ENCODE measurements at places on chromosomes 11 and 22.
A peak's percentile ranks its signal among the peaks of the same experiment; 100 is the strongest.

DNA sequence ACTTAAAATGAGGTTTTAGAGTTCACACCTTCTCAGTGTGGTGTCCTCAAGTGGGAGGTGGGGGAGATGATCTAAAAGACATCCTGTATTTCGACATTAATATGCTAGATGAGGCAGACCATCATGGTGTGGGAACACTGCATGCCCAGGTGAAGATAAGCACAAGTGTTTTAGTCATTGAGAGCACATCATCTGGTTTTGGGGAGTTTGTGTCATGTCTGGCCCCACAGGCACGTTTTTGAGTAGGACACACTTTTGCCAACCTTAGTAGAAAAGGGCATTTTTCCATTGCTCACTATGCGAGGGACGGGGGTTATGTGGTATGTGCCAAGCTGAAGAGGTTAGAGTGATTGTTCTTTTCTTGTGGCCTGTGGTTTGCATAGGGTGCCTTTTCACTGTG, 189.3 kb downstream of the DBX1 start:
- no peak for DNase-seq

DNA sequence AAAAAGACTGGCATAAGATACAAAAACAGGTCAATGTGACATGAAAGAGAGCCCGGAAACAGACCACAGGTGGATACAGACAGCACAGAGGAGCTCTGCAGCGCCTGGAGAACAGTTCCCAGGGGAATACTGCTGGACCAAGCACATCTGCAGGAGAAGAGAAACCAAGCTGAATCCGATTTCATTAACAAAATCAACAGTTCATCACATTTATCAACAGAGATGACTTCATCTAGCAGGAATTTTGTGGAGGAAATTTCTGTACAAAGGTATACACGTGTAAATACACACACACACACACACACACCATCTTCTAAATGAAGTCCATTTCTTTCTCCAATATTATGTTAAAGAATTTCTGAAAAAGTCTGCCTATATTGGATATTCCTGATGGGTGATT, 17.1 kb downstream of the YPEL1 start:
- DNase-seq: no peak

DNA sequence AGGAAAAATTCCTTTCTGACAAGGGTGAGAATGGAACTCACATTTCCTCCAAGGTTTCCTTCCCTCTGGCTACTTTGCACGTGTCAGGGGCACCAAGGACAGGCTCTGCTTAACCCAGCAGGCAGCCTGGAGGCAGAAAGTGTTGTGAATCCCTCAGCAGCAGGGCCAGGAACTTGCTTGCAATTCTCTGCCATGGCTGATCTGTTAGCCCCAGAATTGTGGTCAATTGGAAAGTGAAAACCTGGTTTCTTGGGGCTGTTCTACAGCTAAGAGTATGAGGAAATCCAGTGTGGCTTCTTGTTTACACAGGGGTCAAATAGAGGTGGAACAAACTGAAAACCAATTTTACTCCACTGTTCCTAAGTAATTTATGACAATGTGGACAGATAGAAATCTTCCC, 38.3 kb upstream of the CEP295 start:
- peak; percentile 56 for DNase-seq

DNA sequence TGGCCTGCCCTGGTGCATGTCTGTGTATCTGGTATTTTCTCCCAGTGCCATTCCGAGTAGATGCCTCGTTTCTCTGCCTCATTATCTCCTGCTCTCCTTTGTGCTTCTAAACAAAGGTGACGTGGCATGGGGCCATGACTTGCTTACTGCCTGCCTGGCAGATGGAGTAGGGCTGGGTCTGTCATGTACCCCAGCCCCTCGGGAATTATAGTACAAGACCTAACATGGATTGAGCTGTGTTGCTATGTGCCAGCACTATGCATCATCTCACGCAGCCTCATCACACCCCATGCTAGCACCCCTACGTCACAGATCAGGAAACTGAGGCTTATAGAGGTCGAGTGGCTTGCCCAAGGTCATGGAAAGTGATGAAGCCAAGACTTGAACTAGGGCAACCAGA, 88.1 kb downstream of the GALNT18 start:
- DNase-seq: no peak

GRCh38 chr22:46362934-46363515, 27.5 kb downstream of the TRMU start:
- no peak for DNase-seq

DNA sequence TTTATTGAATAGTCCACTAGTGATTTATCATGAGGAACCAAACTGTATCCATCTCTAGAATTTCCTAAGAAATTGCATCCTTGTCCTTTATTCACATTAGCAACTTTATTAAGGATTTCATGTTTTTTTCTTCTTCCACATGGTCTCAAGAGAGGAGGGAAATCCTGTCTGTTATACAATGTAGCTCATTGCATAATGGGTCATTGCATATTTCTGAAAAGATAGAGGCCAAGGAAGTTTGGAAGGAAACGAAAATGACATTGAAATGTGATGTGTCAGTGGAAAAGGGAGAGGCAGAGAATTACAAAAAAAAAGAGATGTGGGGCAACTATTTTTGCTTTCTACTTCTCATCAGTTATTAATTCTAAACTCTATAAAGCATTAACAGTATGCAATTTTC, 353.1 kb downstream of the METTL15 start:
- no peak for DNase-seq

DNA sequence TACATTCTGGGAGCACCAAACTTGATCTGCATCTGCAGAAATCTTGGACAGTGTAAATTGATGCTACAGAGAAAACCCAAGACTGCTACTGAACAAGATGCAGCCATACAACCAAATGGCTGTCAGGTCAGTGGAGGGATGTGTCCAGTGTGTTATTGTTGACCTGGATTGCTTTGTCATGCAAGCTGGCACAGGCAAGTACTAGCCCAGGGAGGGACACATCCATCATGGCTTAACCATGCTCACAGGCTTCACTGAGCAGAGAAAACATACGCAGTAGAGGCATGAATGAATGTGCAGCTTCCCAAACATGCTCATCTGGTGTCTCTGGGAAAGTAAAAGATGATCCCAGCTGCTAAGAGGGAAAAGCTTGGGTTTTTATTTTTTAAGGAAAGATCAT, 93.6 kb downstream of the MTNR1B start:
- no peak for DNase-seq

DNA sequence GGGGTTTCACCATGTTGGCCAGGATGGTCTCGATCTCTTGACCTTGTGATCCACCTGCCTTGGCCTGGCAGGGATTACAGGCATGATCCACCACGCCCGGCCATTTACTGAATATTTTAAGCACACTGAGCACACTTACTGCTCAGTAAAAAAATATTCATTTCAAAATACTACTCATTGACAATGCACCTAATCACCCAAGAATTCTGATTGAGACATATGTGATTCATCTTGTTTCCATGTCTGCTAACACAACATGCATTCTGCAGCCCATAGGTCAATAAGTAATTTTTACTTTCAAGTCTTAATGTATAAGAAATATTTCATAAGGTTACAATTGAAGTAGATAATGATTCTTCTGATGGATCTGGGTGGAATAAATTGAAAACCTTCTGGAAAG, 4.2 kb upstream of the OR52J3 start:
- no peak for DNase-seq

DNA sequence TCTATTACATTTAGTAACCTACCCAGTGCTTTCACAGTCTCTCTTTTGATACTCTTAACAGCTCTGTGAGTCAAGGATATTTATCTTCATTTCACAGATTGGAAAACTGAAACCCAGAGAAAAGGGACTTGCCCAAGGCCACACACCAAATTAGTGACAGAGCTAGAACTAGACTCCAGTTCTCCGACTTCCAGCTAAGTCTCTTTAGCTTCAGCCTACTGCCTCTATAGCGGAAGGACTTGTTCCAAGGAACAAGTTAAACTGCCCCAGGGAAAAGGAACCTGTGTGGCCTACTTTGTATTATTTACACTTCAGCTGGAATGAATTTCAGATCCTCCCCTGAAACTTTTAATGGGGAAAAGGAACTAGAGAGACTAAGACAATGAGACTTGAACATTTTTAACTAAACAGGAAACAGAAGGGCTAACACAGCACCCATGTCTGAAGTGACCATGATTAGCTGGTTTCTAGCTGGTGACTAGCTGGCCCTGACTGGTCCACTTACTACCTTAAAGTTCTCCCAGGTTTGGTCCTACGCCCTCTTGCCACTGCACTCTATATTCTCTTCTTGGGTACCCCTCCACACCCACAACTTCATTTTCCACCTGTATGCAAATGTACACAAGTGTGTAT, 1.3 kb downstream of the LRRC51 start:
- DNase-seq: peak; percentile 20

- DNase-seq: no peak
Observed at GRCh38 chr11:14793546-14793945, 98.5 kb downstream of the CYP2R1 start.

DNA sequence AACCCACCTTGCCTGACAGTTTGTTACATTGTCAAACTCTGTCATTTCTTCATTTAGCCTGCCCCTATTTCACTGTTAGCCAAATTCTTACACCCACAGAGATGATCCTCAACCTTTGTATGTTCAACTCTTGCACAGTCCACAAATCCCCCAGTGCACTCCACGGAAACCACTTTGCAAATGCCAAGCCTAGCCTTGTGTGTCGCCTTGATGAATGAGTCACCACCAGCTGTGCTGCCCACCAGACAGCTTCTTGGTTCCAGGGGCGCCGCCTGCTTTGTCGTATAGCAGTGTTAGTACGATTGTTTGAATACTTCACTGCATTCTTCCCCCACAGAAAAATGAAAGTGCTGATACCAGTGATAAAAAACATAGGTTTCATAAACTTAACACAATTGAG, 686.3 kb downstream of the NTM start:
- no peak for DNase-seq

DNA sequence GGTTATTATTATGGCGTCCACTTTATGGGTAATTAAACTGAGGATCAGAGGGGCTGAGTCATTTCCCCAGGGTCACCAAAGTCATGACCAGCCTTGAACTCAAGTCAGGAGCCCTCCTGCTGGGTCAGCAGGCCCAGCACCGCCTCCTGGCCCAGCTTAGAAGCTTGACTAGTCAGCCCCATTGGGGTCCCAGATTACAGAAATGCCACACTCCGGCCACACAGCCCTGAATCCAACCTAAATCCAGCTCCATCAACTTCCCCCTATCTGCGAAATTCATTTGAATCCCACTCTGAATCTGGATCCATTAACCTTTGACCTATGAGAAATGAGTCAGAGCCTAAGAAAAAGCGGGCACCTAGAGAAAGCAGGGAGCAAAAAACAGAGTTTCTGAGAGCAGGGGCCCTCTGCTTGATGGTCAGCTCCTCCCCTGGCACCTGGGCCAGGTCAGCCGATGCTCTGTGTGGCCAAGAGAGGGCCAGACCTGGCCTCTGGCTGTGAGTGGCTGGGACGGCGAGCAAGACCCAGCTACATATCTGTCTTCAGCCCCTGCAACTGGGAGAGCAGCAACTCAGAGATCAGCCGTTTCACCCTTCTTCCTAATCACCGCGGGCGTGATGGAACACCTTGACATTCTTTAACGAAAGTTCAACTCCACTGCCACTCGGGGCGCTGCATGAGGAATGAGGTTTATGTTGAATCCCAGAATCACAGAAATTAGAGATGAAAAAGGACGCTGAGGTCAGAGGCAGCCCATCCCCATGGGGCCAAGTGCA, 196.1 kb downstream of the TRIM29 start:
- DNase-seq: no peak

- DNase-seq: no peak
Observed at GRCh38 chr11:32318071-32319055, 117.0 kb downstream of the WT1 start.

DNA sequence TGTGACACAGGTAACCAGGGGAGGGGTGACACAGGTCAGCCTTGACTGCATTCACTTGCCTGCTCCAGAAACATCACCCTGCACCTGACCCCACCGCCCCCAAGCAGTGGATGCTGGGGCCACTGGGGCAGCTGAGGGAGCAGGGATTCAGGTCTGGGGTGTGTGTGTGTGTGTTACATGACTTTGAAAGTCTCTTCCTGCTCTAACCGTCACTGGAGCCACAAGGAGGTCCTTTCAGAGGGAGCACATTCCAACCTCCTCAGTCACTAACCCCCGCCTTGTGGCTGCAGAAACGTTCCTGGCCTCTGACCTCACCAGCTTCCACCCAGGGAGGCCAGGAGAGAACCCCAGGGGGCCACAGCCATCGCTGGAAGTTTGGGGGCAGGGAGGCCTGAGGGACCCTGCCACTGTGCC, 2.9 kb upstream of the FOSL1 start:
- peak; percentile 95 for DNase-seq

- peak; percentile 73 for DNase-seq
Observed at GRCh38 chr11:818396-819128, at the start of gene PNPLA2. Gene PNPLA2 (plus strand): TSS chr11:818914. CDS start chr11:819719, 805 bp downstream.

DNA sequence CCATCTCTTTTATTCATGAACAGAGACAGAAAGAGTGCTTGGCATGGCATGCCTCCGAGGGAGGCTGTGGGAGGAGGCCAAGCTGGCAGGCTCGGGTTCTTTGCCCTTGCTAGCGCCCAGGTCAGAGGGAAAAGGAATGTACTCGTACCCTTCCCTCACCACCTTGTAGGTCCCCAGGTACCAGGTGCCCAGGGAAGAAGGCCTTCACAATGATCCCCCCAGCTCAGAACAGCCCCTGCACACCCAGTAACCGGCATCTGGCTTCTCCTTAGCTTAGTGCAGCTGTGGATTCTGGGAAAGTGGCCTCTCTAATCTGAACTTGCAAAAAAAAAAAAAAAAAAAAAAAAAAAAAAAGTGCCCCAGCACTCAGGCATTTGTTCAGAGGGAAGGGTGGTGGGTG, 1.3 kb downstream of the HEPN1 start:
- DNase-seq: no peak

- no peak for DNase-seq
Observed at GRCh38 chr11:132423266-132423665, 1052.9 kb downstream of the NTM start.

DNA sequence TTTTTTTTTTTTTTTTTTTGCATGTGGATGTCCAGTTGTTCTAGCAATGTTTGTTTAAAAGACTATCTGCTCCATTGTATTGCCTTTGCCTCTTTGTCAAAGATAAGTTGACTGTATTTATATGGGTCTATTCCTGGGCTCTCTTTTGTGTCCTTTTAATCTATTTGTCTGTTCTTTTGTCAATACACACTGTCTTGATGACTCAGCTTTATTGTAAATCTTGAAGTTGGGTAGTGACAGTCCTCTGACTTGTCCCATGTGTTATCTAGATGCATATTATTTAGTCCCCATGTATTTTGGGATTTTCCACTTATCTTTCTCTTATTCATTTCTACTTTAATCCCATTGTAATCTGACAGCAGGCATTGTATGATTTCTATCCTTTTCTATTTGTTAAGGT, 3.3 kb downstream of the CCDC81 start:
- no peak for DNase-seq

DNA sequence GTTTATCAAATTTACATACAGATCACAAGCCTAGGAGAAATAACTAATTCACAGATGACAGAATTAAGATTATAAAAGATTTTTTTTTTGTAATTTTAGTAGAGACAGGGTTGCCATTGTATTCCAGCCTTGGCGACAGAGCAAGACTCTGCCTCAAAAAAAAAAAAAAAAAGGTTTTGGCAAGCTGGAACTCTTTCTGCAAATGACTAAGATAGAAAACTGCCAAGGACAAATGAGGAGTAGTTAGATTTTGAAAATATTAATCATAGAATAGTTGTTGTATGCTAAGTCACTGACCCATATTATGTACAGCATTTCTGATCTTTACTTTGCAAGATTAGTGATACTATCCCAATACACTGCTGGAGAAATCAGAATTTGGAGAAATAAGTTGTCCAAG, 99.2 kb downstream of the C11orf65 start:
- DNase-seq: no peak
